ENCODE measurements at places on chromosomes 7 and 10.

GRCh38 chr10:89388806-89389205 is 3.6 kb upstream of the IFIT1 start:
- DNase-seq, result no peak

DNA sequence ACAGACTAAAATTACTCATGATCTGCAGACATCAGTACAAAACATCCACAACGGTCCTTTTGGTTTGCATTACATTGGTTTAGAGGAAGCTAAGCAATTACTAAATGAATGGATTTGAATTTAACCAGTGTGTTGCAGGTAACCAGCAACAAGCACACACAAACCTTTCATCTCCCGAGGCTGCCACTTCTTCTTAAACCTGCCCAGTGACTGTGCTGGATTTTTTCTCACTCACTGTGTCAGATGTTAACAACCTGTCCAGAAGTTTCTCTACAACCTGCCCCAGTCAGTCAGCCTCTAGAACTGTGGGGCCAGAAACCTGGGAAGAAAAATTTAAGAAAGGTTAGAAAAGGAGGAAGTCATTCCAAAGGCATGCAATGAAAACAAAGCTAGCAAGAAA is 2.4 kb upstream of the MEOX2 start:
- DNase-seq, result no peak

DNA sequence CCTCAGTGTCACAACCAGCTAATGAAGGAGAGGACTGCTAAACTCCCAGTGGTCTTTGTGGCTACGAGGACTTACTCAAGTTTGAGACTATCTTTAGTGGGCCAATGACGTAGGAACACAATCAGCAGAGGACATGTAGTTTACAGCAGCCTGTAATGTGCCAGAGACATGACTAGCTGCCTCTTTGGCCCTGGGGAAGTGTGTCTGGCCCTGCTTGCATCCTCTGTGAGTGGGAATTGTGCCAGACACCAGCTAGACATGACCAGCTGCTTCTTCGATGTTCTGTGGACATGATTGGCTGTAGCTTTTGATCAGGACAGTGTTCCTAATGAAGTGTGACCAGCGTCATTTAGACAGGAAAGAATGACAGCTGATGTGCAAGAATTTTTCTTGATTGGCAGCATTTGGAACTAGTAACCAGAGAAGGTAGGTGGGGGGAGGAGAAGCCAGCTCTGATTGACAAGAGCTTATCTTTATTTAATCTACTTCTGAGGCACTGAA is 141.7 kb downstream of the AUTS2 start:
- no peak for DNase-seq

GRCh38 chr7:35657125-35657524 is 37.8 kb downstream of the HERPUD2 start:
- DNase-seq, result no peak

GRCh38 chr10:102951316-102951715 is 33.2 kb downstream of the CNNM2 start:
- no peak for DNase-seq

DNA sequence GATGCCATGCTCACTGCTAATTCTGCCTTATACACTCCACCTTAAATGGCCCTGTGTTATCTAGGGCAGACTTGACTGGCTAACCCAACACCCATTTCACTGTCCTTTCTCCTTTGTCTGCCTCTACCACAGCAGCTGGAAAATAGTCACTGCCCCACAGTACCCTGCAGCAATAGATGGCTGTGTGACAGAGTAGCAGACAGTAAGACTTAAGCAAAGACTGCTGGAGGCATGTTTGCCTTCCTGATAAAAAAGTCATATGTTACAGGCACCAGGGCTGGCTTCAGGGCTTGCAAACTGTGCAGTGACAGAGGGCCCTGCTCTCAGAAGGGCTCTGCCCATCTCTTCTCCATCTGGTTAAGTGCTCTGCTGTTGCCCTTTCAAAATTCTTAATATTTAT is 332.6 kb upstream of the GHITM start:
- DNase-seq, result no peak

DNA sequence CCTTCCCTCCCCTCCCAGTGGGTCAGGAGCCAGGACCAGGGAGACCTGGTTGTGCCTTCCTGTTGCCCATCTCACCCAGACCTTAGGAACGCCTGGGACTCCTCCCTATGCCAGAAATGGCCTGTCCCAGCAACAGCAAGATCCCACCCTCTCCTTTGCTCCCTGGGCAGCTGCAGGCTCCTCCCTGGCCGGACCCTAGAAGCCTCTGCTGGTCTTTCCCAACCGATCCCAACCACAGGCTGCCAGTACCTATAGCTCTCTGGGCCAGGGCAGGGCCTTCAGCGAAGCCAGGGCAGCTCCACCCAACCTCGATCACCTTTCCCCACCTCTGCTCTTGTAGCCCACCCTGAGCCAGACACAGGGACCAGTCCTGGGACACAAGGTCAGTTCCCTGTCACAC is 21.9 kb downstream of the LDB3 start:
- DNase-seq, result no peak

- DNase-seq, result no peak
Observed at GRCh38 chr7:55061726-55062499, 43.1 kb downstream of the EGFR start.

DNA sequence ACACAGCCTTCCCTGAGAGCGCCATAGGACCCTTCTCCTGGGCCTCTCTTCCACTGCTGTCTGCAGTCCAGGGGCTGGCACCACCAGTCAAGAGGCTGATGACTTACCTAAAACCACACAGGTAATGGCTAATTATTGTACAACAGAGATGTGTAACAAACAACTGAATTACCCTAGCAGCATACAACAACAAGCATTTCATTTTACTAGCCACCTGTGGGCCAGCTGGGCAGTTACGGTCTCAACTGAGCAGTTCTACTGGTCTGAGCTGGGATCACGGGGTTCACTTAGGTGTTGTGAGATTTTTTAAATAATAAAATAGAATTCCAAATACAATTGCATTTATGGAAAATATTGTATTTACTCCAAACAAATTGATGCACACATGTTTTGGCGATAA is 431.9 kb downstream of the TNS3 start:
- no peak for DNase-seq

DNA sequence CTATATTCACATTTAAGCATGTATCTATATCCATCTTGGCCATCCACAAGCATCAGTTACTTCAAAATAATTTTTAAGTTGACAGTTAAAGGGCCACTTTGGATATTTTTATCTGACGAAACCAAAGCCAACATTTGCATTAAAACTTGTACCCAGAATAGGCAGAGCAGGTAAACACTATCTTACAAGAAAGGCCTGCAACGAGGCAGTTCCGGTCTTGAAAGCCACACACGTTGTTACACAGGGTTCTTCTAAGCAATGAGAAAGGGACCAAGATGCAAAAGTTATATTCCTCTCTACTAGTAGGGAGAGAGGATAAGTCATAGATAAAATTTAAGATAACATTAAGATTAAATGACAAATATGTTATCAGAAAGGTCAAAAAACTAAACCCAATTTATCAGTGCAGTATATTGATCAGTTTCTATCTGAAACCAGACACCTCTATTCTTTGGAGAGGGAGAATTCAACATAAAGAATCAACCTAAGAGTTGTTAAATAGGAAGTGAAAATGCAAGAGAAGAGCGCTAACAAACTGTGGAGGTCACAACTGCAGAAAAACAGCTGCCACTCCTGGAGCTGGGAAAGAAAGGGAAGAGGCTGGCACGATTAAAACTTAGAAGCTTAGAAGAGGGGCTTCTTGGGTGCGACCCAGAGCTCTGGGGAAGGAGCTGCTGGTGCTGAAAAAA is 701.3 kb downstream of the TNS3 start:
- no peak for DNase-seq

GRCh38 chr7:47594406-47594805 is 12.5 kb upstream of the TNS3 start:
- no peak for DNase-seq

GRCh38 chr10:131231965-131232541 is 79.5 kb downstream of the TCERG1L start:
- DNase-seq, result no peak

GRCh38 chr7:140640727-140641523 is at the start of gene DENND2A:
Gene DENND2A, minus strand, starts transcription at chr7:140640813. Its CDS starts 38,416 bp downstream, at chr7:140602397.
- DNase-seq, result no peak

GRCh38 chr10:8830876-8831275 is 776.4 kb downstream of the GATA3 start:
- no peak for DNase-seq

DNA sequence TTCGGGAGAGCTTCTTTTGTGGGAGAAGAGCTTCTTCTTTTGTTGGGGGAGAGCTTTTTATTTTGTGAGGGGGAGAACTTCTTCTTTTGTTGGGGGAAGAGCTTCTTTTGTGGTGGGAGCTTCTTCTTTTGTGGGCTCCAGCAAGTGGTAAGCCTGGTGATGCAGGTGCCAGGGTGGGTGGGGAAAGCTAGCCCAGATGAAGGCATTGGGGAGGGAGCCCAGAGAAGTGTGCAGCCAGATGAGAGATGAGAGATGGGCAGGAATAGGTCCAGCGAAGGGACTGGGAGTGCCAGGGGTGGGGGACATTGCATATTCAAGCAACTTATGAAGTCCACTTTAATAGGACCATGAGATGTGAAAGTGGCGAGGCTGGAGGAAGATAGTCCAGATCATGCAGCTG is 9.7 kb downstream of the ADRA2A start:
- no peak for DNase-seq

DNA sequence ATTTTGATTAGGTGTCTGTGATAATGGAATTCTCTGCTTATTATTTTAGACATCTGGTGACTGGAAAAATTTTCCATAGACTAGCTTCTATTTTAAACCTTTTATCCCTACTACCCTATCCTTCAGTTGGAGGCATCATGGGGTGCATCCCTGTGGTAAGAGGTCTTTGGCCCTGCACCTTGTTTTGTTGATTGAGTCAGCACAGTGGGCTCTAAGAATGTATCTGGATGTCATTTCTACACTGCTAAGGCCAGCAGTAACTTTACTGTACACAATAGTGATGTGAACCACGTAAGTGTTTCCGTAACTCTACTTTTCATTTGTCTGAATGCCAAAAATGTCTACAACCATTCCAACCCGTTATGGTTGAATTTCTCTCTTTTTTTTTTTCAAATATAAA is 75.6 kb downstream of the ADAM22 start:
- DNase-seq, result no peak

DNA sequence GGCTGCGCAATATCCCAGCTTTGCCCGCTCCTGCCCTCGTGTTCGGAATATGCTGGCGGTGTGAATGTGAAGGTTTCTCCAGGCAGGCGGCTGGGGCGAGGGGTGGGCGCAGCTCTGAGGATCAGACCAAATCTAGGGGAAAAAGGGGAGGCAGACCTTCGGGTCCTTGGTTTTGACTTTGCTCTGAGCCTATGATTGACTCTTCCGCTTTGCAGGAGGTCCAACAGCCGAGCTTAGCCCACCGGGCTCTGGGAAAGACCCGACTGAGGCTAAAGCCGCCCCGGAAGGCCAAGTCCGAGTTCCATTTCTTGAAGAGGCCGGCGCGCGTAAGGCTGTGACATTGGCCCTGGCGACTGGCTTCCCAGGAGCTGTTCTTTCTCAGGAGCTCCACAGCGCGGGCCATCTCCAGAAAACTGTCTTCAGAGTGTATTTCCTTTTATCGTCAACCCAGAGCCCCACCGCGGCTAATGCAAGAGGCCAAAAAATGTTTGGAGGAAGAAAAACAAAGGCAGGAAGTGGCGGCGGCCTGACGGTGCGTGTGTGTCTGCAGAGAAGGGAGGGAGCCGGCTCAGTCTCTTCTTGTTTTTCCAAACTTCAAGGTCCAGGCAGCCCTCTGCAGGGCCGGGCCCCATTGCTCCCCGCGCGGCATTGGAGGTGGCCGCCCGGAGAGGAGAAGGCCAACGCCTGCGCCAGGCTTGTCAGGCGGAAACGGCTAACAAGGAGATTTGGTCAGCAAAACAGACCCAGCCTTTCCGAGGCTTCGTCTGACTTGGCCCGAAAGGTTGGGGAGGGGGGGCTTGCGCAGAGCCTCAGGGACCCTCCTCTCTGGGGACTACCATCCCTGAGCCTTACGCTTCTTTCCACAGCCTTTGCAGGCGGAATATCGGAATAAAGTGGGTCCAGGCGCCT is 3.6 kb upstream of the HOXA11 start:
- no peak for DNase-seq

DNA sequence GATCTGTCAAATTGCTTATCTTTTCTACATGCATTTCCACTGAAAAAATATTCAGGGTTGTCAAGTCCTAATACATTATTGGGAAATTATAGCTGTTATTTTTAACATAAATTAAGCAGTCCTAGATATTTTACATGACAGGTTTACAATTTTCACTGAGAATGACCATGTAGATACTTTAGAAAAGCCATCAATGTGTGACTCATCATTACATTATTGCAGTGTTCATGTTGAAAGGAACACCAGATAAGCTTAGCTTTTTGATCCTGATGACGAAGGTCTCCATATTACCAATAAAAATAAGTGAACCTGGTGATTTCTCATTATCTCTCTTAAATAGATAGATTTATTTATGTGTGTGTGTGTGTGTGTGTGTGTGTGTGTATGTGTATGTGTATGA is 529.5 kb upstream of the PCDH15 start:
- no peak for DNase-seq

DNA sequence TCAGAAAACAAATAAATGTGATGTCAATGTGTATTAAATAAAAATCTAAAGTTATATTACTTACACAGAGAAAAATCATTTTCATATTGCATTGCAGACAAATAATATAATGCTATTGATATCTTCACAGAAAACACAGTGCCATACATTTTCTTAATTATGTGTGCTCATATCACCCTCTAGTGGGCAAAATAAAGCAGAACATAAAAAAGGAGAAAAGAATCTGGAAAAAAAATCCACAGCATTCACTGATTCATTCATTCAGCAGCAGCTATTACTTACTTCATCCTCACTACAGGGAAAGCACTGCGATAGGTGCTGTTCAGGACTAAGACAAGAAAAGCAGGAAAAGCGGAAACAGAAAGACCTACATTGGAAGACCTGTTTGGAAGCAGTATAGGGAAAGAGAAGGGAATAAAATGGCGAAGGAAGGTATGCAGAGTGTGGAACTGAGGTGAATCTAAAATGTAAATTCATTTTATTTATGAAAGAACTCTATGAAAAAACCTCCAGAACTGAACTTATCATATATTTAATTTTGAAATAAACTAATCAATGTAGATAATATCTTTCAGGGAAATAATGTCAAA is 73.2 kb downstream of the POT1 start:
- DNase-seq, result peak; percentile 39

- DNase-seq, result no peak
Observed at GRCh38 chr7:132317701-132318351, 258.4 kb downstream of the PLXNA4 start.

- DNase-seq, result no peak
Observed at GRCh38 chr7:99380032-99380822, 5.7 kb downstream of the ARPC1B start.

GRCh38 chr10:124917428-124918190 is 24.3 kb upstream of the ZRANB1 start:
- DNase-seq, result no peak

DNA sequence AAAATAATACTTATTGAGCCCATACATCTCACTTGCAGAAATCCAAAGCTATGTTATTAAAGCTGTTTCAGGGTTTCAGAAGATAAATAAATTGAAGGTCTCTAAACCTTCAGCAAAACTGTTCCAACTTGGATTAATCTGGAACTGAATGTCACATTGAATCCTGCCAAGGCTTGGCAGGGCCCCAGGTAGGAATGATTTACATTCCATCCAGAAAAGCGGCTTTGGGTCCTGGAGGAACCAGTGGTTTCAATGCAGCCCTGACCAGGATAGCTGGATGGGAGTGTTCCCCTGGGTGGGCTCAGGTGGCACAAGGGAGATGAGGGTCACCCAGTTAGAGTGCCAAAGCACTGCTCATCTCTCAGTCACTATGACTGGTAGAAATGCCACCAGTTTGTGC is 37.0 kb upstream of the TMEM72 start:
- no peak for DNase-seq

- no peak for DNase-seq
Observed at GRCh38 chr7:39621784-39622411, 1.5 kb upstream of the RALA start.

GRCh38 chr7:37365405-37365804 is 83.3 kb downstream of the ELMO1 start:
- DNase-seq, result no peak

All from SK-N-MC (cell line).